ENCODE measurements at places on chromosomes 7 and 10. TPM values are rescaled to one million over a fixed set of nuclear protein-coding genes. Genes with fewer than 3 reads are reported as not detected.

- DNase-seq, result no peak
Observed at GRCh38 chr10:61705022-61705613, 42.4 kb downstream of the CABCOCO1 start.

DNA sequence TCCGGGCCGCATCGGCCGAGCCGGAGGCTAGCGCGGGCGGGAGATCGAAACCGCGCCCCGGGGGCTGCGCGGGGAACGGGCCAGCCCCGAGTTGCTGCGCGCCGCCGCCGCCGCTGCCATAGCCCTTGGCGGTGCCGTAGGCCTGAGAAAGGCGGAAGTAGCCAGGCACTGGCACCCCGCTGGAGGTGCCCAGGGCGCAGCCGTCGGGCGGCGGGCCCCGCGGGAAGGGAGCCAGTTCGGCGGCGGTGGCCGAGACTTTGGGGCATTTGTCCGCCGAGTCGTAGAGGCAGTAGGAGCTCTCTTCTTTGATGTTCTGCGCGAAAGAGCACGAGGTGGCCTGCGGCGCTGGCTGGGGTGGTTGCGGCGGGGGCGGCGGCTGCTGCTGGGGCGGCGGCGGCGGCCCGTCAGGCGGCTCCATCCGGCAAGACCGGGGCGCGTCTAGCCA is 587 bp downstream of the HOXA10 start:
- DNase-seq, result no peak

DNA sequence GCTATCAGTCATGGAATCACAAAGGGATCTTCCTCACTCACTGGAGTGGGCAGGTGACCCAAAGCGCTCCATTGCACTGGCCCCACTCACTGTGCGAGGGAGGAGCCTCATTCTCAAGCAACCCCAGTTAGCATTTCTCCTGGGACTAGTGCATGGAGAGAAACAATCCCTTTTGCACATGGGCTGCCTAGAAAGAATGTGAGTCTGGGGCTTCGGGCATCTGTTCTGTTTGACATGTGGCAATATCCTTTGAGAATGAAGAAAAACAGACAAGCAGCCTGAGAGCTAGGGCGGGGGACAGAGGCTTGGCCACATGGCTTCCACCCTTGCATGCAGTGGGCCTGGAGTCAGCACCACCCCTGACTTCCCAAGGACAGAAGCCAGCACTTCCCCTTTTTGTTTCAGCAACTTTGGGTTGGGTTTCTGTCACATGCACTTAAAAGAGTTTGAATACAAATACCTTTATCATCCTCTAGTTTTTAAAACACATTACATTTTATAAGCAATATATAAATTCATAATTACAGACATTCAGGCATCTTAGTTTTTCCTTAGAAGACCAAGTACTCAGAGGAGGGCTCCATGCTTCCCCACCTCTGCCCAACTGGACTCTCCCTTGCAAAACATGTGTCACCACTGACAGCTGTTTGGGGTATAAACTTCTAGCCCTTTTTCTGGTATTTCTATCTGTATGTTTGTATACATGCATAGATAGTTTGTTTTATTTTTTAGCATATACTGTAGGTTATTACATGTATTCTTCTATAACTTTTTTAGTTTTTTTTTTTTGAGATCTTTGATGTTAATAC is 73.8 kb downstream of the RBM20 start:
- no peak for DNase-seq

- no peak for DNase-seq
Observed at GRCh38 chr10:17730667-17731066, 21.3 kb upstream of the TMEM236 start.

GRCh38 chr10:49024484-49024883 is 84.8 kb upstream of the LRRC18 start:
- DNase-seq, result no peak

GRCh38 chr7:73515178-73515577 is 6.9 kb downstream of the BAZ1B start:
- DNase-seq, result no peak

DNA sequence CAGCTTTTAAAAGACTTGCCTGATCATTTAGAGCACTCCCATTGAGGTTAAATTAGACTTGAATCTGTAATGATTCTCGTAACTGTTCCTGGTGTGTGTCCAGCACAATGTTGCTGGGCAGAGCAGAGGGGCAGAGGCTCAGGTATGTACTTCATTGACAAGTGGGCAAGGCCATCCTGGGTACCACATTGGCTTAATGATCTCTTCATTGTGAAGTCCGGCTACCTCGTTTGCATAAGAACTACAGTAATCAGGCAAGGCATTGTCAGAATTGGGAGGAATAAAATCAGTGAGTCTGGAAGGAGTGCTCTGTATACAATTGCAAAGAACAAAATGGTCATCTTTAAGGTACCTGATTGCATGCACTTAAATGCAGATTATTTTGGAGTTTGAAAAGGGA is 6.1 kb downstream of the RPS24 start:
- no peak for DNase-seq

DNA sequence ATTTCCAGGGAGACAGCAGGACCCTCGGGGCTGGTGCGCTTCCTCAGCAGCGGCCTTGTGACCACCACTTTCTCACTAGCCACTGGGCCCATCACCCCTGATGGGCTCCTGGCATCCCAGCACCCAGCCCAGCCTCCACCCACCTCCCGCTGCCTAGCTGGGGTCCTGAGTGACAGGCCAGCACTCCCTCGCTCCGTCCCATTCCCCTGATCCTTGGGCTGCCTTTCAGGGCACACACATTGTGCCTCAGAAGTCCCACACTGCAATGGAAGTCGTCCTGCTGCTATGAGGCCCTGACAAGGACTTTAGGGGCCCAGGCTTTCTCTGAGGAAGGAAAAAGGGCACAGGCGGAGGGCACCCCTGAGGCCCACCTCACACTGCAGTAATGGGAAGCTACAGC is 12.4 kb downstream of the CAMK2B start:
- DNase-seq, result no peak

DNA sequence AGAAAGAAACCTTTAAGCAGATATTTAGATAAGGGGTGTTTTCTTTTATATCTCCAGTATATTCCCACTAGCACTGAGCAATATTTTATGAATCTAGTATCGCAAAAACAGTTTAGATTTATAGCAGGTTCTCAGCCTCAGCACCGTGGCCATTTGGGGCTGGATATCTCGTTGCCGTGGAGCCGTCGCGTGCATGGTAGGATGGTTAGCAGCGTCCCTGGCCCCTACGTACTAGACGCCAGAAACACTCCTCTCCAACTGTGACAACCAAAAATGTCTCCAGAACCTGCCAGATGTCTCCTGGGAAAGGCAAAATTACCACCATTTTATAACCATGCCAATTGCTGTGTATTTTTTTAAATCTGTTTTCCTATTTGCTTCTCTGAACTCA is 172.9 kb downstream of the CACNB2 start:
- DNase-seq, result no peak

DNA sequence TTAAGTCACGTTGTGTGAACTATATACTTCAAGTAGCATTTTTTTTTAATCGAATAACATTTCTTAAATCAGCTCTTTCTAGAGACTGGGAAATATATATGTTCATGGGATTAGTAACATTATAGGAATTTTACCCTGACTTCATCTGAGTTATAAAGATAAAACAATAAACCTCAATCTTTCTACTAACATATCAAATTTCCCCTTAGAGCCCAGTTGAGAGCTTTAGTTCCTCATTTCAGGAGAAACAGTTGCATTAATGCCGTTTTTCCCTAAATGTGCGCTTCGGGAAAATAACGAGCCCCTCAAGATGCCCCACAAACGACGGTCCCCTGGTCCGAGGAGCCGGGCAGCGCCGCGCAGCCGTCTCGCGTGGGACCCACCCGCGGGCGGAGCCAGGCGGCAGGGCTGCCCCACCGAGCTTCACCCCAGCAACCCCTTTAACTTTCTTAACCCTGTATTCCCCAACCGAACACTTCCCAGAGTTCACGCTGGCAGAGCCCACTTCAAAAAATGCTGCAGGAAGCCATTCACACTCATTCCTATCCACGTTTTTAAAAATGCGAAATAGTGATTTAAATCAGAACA is 152.5 kb upstream of the YAE1 start:
- no peak for DNase-seq

DNA sequence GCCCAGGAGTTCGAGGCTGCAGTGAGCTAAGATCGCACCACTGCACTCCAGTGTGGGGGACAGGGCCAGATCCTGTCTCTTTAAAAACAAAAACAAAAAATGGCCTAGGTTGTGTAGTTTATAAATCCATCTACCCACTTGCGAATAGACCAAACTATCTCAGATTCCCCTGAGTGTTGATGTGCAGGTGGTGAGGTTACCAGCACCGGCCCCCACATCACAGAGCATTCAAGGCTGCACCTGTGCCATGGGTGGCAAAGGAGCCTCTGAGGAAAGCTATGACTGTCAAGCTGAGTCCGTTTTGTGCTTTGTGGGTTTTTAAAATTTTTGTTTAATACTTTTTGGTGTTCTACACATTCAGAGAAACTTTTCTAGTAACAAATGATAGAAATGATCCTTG is 30.8 kb upstream of the CACUL1 start:
- DNase-seq, result no peak

GRCh38 chr10:16957038-16957437 is 139.8 kb upstream of the RSU1 start:
- no peak for DNase-seq

DNA sequence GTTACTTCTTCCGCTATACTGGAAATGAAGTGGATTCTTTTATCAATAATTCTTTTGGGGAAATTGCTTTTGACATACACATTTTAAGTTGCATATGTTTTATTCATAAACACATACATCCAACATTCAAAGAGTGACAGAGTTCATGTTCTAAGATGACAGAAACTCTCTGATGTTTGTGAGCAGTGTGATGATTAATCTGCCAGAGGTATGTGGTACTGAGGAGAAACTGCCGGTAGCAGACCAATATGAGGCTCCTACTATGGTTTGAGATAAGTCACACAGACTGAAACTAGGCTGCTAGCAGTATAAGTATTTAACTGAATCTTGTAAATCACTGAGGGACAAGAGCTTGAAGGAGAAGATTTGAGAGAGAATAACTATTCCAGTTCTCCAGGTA is 524.1 kb upstream of the SEMA3D start:
- no peak for DNase-seq

- DNase-seq, result no peak
Observed at GRCh38 chr10:21368022-21368582, 157.4 kb downstream of the SKIDA1 start.

H2BK1 gene
- total RNA-seq, result not detected

HKDC1 gene
- total RNA-seq, result 42.0 TPM

AGR2 gene
- total RNA-seq, result 11.9 TPM

LLCFC1 gene
- not detected for total RNA-seq

HOXA5 gene
- 20.1 TPM for total RNA-seq

FIGNL1 gene
- 32.7 TPM for total RNA-seq
